ENCODE measurements at places on chromosomes 12 and 14. TPM values are rescaled to one million over a fixed set of nuclear protein-coding genes. Genes with fewer than 3 reads are reported as not detected.

The TMPRSS12 gene
- polyA plus RNA-seq = not detected

The VRTN gene
- not detected for polyA plus RNA-seq

The HOXC10 gene
- 15.4 TPM for polyA plus RNA-seq

The GPHN gene
- polyA plus RNA-seq = 8.3 TPM

The PTMS gene
- 594 TPM for polyA plus RNA-seq

DNA sequence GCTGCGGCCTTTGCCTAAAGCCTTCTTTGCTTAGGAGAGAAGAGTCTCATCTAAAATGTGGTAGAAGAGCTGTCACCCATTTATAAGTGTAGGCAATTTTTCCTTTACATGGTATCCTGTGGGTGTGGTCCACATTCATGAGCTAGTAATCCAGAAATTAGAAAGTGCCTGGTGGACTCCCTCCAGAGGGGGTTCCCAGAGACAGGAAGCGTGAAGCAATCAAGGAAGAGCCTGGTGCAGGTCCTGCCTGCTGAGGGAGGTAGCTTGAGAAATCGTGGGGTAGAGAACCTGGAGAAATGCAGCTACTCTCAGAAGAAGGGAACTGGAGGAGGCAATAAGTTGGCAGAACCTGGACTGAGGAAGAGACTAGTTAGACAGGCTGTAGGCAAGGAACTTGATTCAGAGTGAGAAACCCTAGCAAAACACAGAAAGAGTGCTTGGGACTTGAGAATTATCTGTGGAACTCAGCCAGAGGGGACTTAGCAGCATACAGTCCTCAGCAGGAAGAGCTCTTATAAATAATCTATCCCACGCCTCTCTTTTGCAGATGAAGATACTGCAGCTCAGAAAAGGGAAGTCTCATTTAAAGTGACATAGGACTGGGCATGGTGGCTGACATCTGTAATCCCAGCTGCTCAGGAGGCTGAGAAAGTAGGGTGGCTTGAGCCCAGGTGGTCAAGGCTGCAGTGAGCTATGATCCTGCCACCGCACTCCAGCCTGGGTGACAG, 182.4 kb upstream of the CCND2 start:
- no peak overlapping the region for H3K27ac ChIP-seq
- no peak for DNase-seq
- H3K27me3 ChIP-seq = no peaks in the 10 kb centered on the region

GRCh38 chr12:71455028-71455737, 15.6 kb downstream of the LGR5 start:
- H3K27me3 ChIP-seq = no peaks in the 10 kb centered on the region
- H3K4me1 ChIP-seq = no peaks in the 10 kb centered on the region
- no peak overlapping the region for H3K4me3 ChIP-seq
- H3K27ac ChIP-seq = no peak overlapping the region
- no peak for DNase-seq

DNA sequence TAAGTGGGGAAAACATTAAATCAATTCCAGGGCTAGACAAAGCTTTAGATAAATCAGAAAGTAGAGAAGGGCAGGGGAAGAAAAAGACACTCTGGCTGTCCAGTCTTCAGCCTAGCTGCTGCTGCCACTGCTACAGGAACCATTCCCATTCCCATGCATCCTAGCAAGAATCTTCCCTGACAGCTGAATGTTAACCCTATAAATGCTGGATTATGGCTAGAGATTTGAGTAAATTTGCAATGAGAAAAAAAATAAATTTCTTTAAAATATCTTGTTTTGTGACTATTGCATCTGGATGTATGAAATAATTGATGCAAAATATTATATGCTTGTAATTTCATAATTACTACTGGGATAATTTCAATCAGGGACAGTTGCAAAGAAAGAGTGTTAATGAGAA, 15.0 kb upstream of the CDKN3 start:
- no peaks in the 10 kb centered on the region for H3K36me3 ChIP-seq
- H3K27me3 ChIP-seq = no peaks in the 10 kb centered on the region
- H3K4me1 ChIP-seq = no peaks in the 10 kb centered on the region
- H3K27ac ChIP-seq = no peak overlapping the region

DNA sequence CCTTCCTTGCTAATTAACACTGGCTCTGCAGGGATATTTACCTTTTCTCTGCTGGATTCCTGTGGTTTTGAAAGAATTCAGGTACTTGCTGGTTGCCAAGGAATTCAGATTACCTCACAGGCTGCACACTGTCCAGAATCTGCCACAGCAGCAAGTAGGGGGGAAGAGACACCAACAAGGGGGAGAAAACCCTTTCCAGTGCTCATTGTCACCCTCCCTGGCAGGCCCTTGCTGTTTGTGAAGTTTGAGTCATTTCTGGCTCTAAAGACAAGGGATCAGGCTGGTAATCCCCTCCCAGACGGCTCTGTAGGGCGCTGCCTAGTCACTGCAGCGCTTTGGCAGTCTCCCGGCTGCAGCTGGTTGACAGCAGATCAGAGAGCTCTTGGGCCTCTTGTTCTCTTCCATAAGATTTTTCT, 50.8 kb downstream of the TTLL5 start:
- peak; percentile 44 for DNase-seq
- H3K27ac ChIP-seq = no peak overlapping the region
- no peak overlapping the region for H3K4me3 ChIP-seq
- H3K27me3 ChIP-seq = no peaks in the 10 kb centered on the region

- no peaks in the 10 kb centered on the region for H3K27me3 ChIP-seq
- no peak overlapping the region for H3K4me3 ChIP-seq
- DNase-seq = no peak
- no peaks in the 10 kb centered on the region for H3K36me3 ChIP-seq
- H3K4me1 ChIP-seq = no peaks in the 10 kb centered on the region
Measured at GRCh38 chr14:93946104-93946503, 19.0 kb downstream of the FAM181A start.

DNA sequence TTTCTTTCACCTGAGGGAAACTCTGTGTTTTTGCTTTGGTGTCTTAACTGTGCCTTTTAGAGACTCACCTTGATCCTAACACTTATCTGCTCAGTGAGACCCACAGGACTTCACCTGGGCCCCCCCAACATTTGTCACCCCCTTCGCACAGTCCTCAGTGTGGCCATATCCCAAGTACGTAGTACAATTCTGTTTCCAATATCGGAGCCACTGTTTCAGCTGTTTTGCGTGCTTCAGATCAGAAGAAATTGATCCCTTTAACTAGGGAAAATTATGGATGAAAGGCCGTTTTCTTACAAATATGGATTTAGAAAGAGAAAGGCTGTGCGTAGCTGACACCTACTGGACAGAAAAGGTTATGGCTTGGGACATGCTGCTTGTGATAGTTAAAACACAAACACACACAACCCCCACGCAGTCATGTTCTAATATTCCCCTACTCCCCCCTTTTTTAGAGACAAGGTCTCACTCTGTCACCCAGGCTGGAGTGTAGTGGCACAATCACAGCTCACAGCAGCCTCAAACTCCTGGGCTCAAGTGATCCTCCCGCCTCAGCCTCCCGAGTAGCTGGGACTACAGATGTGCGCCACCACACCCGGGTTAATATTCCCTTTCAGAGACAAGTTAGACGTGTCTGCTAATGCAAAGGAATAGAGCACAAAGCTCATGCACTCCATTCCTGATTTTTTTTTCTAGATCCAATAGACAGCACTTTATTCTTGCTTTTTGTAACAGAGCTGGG, 3.6 kb upstream of the SLC7A8 start:
- no peak overlapping the region for H3K27ac ChIP-seq
- no peak for DNase-seq
- no peaks in the 10 kb centered on the region for H3K36me3 ChIP-seq
- no peaks in the 10 kb centered on the region for H3K27me3 ChIP-seq

DNA sequence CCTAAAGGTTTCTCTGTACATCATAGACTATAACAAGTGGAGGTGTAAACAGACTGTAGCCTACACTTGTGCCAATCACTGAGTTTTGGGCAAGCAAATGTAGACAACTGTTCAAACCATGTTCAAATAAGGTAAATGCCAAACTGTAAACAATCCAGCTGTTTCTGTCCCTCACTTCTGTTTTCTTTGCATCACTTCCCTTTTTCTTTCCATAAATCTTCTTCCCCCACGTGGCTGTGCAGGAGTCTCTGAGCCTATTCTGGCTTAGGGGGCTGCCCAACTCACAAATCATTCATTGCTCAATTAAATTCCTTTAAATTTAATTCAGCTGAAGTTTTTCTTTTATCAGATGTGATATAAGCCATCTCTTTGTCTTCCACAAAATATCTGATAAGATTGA, 65.1 kb upstream of the CPM start:
- no peaks in the 10 kb centered on the region for H3K36me3 ChIP-seq
- no peak for DNase-seq
- no peak overlapping the region for H3K4me3 ChIP-seq
- no peaks in the 10 kb centered on the region for H3K27me3 ChIP-seq
- no peaks in the 10 kb centered on the region for H3K4me1 ChIP-seq

GRCh38 chr12:32047357-32048212, 59.1 kb upstream of the BICD1 start:
- no peaks in the 10 kb centered on the region for H3K27me3 ChIP-seq
- no peak for DNase-seq
- H3K4me1 ChIP-seq = peaks cover 9% of the 10 kb centered on the region

GRCh38 chr14:53509276-53510244, 356.4 kb upstream of the DDHD1 start:
- peak; percentile 63 for DNase-seq
- H3K27me3 ChIP-seq = no peaks in the 10 kb centered on the region
- H3K36me3 ChIP-seq = no peaks in the 10 kb centered on the region
- no peak overlapping the region for H3K4me3 ChIP-seq

DNA sequence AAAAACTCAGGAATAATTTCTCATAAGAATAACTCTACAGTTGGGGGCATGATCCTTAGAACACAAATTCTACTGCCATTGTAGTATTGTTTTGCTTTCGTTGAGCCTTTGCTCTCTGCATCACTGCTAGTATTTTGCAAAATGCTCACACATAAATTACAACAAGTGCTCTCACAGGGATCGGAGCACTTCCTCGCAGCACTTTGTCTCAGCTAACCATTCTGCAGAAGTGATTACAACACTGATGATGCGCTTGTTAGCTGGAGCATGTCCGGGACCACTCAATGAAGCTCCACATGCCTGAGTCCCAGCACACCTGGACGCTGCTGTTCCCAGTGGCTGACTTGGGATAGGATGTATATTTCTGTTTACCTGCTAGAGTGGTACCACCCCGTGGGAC, 31.6 kb downstream of the MOAP1 start:
- H3K36me3 ChIP-seq = no peaks in the 10 kb centered on the region
- H3K27me3 ChIP-seq = no peaks in the 10 kb centered on the region
- peaks cover 6% of the 10 kb centered on the region for H3K4me1 ChIP-seq
- H3K27ac ChIP-seq = no peak overlapping the region
- H3K4me3 ChIP-seq = no peak overlapping the region

DNA sequence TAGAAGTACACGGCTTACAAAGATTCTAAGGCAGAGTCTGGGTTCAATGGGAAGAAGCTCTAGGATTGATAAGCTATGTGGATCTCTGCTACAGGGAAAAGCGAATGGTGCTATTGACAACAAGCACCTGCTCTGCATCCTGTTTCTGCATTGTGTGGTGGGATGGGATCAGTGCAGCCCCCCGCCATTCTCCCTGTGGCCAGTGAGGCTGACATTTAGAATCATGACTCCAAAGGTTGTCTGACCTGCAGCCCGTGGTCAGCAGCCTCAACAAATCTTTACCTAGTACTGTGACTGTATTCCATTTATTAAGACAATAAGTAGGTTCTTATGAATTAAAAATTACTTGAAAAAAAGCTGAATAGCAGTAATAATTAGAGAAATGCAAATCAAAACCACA, 1477.0 kb upstream of the TMEM132C start:
- H3K4me1 ChIP-seq = no peaks in the 10 kb centered on the region
- no peaks in the 10 kb centered on the region for H3K27me3 ChIP-seq
- no peak overlapping the region for H3K27ac ChIP-seq
- DNase-seq = no peak
- no peaks in the 10 kb centered on the region for H3K36me3 ChIP-seq
